Psoas muscle (tissue), 8 donors: ENCODE measurements at places on chromosomes 2 and 18.

DNA sequence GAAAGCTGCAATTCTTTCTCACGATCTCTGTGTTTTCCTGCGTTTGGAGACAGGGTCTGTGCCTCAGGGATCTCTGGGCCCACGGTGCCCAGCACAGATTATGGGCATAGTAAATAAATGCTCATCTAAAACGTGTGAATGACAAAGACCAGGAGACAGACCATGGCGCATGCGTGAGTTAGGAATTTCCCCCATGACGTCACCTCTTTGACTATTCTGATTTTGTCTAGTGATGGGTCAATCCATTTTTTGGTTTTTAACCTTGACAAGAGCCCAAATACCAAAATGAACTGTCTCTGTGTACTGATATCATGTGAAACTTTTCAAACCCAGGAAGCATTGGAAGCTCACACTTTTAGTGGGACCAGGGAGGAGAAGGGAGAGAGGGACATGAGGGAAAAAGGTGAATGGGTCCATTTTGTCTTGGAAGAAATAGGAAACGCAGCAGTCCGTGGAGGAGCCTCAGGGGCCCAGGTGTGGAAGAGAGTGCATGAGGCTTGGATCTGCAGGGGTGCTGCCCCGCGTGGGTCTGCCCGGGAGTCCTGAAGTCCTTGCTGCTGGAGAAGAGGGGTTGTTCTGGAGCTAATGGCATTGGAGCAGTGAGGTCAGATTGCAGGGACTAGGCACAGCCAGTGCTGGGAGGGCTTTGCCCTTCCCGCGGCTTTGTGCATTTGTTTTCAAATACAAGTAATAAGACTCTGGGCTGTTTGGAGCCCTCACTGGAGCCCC lies 172.2 kb downstream of the ASB1 start:
- DNase-seq = no peak

DNA sequence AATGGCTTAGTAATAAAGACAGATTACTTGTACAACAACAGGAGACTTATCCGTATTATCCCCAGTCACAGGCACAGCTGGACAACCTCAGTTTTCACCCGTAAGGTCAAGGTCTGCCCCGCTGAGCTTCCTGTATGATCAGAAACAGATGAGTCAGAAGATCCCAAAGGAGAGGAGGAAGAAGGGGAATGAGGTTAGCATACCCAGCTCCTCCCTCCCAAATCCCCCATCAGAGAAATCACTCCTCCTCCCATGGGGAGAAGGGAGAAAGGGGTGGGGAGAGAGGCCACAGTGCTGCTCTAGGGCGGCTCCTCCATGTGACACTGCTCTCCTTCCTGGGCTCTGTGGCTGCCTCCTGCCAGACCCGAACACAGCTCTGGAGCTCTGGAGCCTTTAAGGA lies 53.8 kb upstream of the SPTBN1 start:
- DNase-seq = peak; percentile 64

GRCh38 chr2:124559236-124559635 lies 534.1 kb downstream of the CNTNAP5 start:
- no peak for DNase-seq

- no peak for DNase-seq
Observed at GRCh38 chr2:16127276-16127940, 187.1 kb downstream of the MYCN start.

DNA sequence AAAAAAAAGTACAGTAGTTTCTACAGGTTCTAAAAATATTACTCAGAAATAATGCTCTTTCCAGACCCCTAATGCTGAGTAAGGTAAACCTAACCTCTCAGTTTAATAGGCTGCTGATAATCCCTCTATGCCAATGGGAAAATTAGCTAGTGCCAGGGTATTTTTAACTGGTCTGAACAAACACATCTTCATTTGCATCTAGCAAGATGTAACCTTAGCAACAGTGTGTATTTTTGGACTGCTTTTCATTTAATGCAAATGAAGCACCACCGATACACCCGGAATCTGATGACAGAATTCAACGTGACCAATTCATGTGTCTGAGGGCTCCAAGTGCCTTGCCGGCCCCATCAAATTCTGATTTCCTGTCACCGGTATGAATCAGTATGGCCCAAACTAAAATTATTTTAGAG lies 47.4 kb upstream of the CYRIA start:
- DNase-seq = no peak

- DNase-seq = no peak
Observed at GRCh38 chr2:228516019-228516418, 334.5 kb upstream of the SPHKAP start.

GRCh38 chr2:71473346-71474031 lies 20.1 kb downstream of the DYSF start:
- DNase-seq = no peak

DNA sequence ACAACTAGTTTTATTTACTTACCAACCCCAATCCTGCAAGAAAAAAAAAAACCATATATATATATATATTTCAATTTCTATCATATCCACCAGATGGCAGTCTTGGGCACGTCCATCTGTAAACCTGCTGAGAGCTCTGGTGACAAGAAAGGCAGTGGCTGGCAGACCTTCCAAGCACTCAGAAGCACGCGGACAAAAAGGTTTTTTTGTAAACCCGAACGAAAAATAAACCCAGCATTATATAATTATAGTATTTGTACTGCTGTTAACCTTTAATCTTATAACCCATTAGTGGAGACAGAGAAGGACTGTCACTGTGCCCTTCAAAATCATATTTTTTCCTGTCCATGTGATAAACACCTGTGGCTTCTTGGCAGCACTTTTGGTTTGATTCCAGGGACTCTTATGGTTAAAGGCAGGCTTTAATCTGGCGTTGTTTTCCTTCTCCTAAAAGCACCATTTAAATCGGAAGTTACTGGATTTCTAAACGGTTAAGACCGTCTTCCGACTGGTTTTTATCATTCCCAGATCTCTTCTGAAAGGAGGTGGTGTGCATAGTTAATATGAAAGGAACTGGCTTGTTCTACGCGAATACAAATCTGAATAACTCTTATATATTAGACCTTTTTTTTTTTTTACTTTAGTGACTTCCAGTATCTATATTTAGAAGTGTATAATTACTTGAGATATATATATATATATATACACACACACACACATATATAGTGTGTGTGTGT lies 31.0 kb upstream of the SLC3A1 start:
- DNase-seq = peak; percentile 35

DNA sequence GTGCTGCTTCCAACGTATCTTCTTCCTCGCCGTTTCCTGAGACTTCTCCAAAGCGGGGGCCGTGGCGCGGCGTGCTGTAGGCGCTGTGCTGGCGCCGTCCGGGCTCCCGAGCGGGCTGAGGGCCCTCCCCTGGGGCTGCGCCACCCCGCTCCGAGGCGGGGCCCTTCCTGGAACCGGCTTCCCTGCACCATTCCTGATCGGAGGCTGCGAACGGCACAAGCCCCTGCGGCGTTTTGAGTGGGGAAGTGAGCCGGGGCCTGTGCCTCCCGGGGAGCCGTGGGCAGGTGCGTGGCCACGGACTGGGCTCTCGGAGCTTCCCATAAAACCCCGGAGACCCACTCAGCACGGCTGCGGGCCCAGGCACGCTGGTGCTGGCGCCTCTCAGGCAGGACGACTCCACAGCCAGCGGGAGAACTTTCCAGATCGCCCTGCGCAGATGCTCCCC lies 74.7 kb downstream of the PSMG2 start:
- DNase-seq = no peak

- no peak for DNase-seq
Observed at GRCh38 chr2:2586931-2587330, 255.9 kb upstream of the MYT1L start.

DNA sequence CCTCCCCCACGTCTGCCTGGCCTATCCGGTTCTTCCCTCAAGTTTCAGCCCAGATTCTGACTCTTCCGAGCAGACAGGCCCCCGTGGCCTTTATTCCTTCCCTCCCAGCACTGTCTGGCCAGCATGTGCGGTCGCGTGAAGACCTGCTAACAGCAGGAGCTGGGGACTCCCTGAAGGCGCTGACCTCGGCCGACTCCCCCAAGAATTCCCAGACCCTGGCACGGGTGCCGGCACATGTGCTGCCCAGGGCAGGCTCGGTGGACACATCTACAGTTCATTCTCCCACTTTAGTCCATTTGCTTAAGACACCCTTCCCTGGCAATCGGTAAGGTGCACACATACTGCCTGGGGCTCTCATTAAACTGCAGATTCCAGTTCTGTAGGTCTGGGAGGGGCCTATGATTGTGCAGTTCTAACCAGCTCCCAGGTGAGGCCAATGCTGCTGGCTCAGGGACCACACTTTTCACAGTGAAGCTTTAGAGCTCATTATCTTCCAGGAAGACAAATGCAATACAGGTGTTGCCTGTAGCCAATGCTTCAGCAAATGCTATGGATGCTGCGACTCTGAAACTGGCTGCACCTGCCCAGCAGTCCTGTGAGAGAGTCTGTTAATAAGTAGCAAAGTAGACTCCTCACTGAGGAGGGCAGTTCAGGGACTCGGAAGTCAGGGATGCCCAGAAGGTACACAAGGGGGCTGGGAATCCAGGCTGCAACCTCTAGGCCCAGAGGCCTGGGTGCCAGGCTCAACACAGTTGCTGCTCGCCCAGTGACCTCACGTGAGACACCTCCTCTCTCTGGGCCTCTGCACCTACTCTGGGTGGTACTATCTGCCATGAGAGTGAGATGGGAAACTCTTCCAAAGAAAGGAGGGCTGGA lies 45.4 kb upstream of the TAF1B start:
- DNase-seq = no peak

DNA sequence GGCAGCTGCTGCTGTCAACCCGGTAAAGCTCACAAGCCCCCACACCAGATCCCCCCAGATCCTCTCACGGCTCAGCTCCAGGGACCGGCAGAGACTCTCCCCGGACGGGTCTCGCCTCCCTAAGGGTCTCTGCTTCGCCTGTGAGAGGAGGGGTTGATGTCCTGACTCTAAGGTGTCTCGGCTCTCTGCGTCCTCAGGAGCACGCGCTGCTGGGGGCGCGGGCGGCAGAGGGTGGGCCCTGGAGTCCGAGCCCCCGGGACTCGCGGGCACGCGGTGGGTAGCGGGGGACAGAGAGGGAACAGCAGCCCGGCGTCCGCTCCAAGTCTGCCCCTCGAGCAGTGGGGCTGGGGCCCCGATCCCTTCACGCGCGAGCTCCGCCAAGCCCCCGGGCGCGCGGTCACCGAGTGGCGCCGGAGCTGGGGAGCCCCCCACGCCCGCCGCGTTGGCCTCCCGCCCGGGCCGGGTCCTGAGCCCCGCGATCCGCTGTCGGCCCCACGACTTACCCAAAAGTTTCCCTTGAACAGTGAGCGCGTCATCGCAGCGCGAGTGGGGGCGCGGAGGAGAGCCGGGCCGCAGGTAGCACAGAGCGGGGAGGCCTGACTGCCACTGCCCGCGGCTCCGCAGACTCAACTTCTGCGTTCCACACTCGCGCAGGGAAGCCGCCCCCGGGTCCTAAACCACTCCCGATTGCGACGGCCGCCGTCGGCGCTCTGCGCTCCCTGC lies at the start of gene PSTPIP2:
Gene PSTPIP2 (minus strand): TSS at position 608 of the 723 bp plus-strand sequence. CDS start 72 bp downstream, at position 536.
- peak; percentile 84 for DNase-seq

DNA sequence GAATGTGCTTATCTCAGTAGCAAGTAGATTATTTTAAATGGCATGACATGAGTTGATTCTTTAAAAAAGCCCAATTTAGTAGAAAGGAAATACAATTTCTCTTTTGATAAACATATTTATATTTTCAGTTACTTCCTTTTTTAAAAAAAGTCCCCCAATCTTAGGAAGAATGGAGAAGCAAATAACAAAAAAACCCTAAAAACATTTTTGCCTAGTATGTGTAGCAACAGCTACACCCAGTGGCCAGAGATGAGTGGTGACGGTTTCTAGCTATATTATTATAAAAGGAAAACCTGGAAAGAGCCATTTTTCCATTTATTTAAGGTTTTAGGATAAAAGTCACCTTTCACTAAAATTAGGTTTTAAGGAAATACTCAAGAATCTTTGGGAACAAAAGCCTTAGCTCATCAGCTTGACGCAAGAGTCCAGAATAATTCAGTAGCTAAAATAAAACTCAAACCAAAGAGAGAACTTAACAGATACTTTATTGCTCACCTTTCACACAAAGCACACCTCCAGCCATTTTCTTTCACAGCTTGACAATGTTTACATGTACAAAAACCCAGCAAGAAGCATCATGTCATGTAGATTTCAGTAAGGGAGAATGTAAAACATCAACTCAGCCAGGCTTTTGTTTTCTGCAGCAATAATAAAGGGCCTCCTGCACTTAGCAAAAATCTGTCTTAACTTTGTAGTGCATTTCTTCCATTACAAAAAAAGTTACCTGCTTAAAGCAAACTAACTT lies 15.7 kb downstream of the FAM98A start:
- no peak for DNase-seq

DNA sequence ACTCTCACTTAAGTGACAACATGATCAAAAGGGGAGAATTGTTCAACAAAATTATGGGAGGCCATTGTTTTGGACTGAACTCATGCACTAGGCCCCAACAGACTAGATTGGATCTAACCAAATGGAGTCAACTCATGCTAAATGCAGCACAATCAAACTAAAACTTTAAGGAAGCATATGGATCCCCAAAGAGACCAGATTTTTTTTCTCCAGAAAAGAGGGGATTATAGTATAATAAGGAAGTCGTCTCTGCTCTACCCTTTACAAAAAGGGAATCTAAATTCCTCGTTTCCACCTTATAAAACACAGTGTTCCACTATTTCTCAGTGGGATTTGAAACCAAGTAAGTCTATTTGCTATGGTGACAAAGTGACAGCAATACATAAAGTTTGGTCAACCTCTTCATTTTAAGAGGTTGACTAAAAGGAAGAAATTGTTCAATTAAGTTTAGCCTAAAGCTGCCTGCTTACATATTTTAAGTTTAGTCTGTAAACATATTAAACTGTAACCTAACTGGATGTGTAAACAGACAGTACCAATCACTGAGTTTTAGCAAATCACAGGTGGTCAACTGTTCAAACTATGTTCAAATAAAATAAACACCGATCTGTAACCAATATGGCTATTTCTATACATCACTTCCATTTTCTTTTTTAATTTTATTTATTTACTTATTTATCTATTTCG lies 40.9 kb upstream of the MAT2A start:
- DNase-seq = no peak
